Pancreas (tissue), 10 donors: ENCODE measurements at places on chromosomes 16 and 17. TPM values are rescaled to one million over a fixed set of nuclear protein-coding genes. Genes with fewer than 3 reads are reported as not detected.

DNA sequence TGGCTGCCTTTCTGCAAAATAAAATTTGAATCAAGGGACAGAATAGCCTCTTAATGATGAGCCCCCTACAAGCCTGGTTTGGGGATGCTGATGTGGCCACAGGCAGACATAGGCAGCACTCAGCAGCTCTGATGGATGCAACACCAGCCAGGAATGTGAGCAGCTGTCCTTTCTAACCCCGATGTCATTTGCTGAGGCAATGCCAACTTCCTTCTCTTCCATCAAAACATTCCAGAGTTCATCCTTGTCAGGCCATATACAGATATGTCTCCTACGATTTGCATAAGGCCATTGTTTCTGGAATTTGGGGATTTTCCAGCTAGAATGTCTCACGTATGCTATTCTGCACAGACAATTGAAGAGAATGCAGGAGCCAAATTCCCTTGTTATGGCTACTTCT is 52.1 kb upstream of the MYOCD start:
- no peak for DNase-seq

GRCh38 chr17:77654850-77655249 is 303.7 kb upstream of the TNRC6C start:
- no peak for DNase-seq

DNA sequence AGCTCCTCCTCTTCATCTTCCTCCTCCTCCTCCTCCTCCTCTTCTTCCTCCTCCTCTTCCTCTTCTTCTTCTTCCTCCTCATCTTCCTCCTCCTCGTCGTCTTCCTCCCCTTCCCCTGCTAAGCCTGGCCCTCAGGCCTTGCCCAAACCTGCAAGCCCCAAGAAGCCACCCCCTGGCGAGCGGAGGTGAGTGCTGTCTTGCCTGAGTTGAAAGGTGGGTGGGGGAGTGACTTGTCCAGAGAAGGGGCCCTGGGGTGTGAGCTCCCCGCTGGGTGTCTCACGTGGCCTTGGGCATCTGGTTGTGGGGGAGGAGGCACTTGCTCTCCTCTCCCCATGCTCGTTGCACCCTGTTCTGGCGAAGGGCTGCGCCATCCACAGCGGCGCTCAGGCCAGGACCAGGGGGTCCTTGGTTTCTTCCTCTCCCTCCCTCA is 8.0 kb downstream of the ELOB start:
- no peak for DNase-seq

- no peak for DNase-seq
Measured at GRCh38 chr17:17730250-17730935, 49.1 kb downstream of the RAI1 start.

DNA sequence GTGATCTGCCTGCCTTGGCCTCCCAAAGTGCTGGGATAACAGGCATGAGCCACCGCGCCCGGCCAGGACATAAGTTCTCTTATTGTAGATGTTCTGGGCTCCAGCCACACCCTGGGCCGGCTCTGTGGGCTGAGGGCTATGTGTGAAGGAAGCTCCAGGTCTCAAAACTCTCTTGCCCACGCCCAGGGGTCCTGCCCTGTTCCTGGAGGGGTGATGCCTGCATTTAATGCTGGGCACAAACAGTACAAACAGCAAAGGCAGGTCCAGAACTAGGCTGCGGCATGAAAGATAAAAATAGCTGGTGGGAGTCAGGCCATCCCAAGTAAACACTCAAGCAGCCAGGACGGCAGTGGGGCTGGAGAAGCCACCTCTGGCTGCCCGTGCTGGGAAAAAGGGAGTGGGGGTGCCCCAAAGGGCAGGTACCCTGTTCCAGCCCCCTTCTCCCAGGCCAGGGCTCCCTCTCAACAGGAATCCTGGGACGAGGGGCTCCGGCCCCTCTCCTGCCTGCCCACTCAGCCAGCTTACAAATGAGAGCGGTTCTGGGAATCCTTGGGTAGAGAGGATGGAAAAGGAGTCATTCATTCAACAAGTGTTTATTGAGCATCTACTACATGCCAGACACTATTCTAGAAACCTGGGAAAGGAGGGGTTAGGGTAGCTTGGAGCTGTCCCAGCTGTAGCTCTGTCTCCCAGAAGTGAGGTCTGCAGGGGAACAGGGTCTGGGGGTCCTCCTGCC is 4.6 kb downstream of the TRIM47 start:
- DNase-seq: no peak

DNA sequence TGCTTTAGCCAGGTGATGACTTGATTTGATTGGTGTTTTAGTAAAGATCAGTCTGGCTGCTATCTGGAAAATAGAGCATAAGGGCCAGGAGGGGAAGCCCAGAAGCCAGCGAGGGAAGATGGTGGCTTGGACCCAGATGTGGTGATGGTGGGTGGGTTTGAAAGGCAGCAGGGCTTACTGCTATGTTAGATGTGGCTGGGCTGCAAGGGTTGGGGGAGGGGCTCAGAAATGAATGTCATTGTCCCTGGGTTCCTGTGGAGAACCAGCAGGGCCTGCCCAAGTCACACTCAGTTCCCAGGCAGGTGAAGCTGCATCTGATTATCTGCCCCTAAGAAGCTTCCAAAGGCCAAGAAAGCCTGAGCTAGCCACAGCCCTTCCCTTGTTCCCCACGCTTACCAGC is 71.7 kb upstream of the BRD7 start:
- DNase-seq: no peak

GRCh38 chr17:40953881-40954280 is 12.9 kb downstream of the KRT39 start:
- DNase-seq: no peak

DNA sequence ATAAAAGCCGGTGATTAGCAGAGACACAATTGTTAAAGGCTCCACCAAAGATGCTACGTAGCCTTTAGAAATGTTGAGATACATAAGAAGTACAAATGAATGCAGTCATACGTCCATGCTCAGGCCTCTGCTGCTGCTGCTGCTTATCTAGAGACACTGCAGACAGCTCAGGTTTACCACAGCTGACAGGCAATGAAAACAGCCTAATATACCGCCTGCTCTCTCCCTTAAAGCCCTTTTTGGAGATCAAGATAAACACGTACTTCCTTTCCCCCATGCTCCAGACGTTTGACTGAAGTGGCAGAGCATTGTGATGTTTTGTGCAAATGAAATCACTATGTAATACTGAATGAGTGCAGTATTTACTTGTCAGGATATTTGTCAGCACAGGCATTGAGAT is 185.3 kb downstream of the AATF start:
- no peak for DNase-seq

GRCh38 chr16:80085606-80086005 is 455.2 kb upstream of the DYNLRB2 start:
- no peak for DNase-seq

GRCh38 chr17:17466511-17466910 is 10.3 kb upstream of the MED9 start:
- DNase-seq: no peak

- DNase-seq: peak; percentile 98
Measured at GRCh38 chr17:143785-144281, 6.5 kb downstream of the SCGB1C2 start.

The LRRC75A gene
- 4.0 TPM for polyA plus RNA-seq

The CD300LB gene
- polyA plus RNA-seq: 0.08 TPM

The TBC1D26 gene
- 0.38 TPM for polyA plus RNA-seq

The KRTAP3-2 gene
- not detected for polyA plus RNA-seq

The KRTAP1-1 gene
- 0.68 TPM for polyA plus RNA-seq

The NPIPB9 gene
- 1.1 TPM for polyA plus RNA-seq
